ENCODE measurements at places on chromosomes 7 and 10.

DNA sequence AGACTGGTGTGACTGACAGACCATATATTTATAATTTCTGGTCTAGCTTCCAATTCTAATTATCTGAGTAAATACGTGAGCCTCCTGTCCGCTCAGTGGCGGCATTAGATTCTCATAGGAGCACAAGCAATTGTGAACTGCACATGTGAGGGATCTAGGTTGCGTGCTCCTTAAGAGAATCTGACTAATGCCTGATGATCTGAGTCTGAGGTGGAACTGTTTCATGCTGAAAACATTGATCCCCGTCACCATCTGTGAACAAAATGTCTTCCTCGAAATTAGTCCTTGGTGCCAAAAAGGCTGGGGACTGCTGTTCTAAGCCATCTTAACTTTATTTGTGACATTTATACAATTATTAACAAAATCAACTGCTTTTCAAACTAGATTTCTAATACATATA is 164.7 kb upstream of the MEOX2 start:
- DNase-seq, result no peak

GRCh38 chr7:36286226-36286625 is 103.4 kb upstream of the ANLN start:
- DNase-seq, result no peak

DNA sequence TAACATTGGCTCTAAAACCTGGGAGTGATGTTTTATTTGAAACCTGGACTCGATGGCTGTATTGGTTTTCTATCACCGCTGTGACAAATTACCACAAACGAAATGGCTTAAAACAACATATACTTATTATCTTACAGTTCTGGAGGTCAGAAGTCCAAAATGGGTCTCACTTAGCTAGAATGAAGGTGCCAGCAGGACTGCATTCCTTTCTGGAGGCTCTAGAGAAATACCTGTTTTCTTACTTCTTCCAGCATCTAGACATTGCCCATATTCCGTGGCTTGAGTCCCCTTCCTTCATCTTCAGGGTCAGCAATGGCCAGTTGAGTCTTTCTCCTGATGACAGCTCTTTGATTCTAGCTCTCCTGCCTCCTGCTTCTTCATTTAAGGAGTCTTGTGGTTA is 44.3 kb upstream of the STEAP1B start:
- no peak for DNase-seq

- no peak for DNase-seq
These were observed 438.0 kb downstream of the ETV1 start for GRCh38 chr7:13551503-13551902.

- DNase-seq, result no peak
These were observed 148.1 kb upstream of the FAM3C start for GRCh38 chr7:121544238-121544637.

- DNase-seq, result no peak
These were observed 7.0 kb downstream of the ANXA7 start for GRCh38 chr10:73406846-73407245.

GRCh38 chr7:33504266-33504665 is 374.9 kb downstream of the BBS9 start:
- no peak for DNase-seq

DNA sequence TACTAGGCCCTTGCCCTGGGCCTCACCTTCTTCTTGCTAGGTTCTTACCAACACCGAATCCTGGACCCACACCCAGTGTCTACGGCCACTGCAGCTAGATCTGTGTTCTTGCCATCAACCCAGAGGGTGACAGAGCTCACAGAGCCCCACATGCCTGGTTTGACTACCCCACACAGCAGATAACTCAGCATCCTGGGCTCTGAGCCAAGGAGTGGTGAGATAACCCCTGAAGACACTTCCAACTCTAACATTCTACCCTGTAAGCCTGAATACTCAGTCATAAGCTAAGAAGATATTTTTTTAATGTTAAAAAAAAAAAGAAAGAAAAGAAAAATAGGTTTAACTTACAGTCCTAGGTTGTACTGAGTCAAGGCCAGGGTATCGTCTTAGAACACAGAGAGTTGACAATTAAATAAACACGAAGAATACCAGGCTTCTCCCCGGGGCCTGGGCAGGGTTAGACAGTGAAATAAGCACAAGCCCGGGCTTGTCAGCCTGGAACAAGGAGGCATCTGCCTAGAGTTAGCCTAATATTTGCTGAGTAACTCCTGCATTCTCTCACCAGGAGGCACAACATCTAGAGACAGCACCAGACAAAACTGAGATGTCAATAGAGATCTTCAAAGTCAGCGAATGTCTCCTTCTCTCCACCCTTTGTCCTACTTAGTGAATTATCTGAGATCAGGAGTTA is 556.5 kb upstream of the LRRN3 start:
- DNase-seq, result no peak

GRCh38 chr10:22662733-22663330 is 51.5 kb downstream of the PIP4K2A start:
- no peak for DNase-seq

DNA sequence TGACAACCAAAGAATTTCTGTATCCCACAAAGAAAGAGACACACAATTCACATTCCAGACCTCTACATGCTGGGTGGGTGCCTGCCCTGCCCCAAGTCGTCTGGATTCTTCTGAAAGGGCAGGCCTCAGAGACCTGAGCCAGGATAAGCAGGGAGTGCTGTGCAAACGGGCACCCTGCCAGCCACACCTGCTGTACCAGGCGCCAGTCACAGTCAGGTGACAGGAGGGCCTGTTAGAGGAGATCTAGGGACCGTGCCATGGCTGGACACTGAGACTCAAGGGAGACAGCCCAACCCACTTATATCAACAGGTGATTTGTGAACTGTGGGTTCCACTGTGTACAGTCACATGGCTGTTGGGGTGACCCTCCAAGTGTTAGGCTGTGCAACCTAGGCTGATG is 103.1 kb upstream of the AFAP1L2 start:
- no peak for DNase-seq

DNA sequence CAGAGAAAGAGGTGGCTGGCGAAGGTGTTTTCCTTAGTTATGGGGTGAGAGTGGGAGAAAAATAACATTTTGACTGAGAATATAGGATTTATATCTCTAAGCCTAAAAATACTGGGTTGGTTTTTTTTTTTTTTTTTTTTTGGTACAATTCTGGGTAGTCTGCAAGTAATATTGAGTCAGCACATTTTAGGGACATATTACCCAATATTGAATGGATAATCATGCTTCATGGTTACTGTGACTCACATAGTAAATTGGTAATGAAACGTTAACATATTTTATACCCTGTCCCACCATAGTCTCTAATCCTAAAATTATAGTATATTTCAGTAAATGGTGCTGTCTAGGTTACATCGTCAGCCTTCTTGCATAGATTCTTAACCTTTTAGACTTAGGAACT is 91.4 kb downstream of the TPST1 start:
- no peak for DNase-seq

DNA sequence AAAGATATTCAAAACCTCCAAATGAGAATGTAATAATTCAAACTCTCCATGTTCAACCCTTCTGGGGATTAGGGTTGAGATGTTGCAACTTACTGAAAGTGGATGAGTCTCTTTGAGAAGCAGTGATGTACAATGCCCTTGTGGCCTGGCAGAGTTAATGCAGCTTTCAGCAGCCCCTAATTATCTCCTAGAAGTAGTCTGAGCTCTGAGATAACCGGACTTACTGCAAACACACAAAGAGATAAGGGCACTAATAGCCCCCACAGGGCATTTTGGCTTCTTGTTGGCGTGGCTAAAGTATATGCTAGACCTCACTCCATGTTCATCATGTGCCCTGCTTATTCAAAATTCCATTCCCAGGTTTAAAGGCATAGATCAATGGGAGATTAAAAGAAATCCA is 404.7 kb downstream of the NEBL start:
- DNase-seq, result no peak

GRCh38 chr10:1747590-1748157 is 10.3 kb upstream of the ADARB2 start:
- DNase-seq, result no peak

- DNase-seq, result no peak
These were observed 15.1 kb downstream of the GNA12 start for GRCh38 chr7:2829040-2829439.

GRCh38 chr7:17534348-17534747 is 235.9 kb downstream of the AHR start:
- DNase-seq, result no peak

DNA sequence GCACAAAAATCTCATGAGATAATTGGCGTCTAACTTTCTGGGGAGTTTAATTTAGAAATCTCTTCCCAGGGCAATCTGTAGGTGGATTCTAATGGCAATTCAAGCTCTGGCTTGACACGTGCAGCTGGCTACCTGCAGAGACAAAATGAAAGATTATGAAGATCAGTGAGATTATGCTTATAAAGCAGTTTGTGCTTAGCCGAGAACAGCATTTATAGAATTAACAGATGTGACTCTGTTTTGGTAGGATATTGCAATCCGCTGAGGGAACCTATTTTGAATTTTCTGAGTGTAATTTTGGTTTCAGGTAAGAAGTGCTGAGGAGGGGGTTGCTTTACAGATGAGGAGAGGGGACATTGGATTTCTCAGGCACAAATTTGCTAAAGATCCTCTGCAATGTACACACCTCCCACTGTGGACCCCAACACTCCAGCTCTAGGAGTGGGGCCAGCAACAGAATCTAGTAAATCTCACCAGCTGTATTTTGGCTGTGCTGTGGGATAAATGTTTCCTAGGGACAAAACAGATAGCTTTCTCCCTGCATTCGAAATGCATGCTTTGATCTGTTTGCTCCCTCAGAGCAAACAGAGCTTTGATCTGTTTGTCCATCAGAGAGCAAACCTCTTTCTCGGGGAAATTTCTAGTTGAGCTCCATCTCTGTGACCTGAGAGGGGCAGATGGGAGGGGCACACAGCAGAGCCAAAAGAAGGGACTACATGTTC is 7.4 kb downstream of the GJD4 start:
- no peak for DNase-seq

- no peak for DNase-seq
These were observed 32.4 kb downstream of the ACTA2 start for GRCh38 chr10:88920198-88920597.

DNA sequence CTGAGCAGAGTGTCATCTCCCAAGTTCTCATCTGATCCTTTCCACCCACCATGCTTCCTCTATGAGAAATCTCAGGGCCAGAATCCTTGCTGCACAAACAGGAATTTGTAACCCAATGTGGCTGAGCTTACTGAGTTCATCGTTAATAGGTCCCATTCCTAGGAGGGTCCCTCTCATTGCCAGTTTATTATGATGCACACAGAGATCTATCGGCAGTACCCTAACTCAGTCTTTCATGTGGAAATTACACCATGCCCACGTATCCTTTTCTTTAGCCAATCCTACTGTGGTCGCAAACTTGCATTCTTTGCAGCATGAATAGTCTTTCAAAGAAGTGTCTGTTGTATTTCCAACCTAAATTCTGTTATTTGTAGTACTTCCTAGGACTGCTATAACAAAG is 12.1 kb downstream of the TMEM236 start:
- DNase-seq, result no peak

DNA sequence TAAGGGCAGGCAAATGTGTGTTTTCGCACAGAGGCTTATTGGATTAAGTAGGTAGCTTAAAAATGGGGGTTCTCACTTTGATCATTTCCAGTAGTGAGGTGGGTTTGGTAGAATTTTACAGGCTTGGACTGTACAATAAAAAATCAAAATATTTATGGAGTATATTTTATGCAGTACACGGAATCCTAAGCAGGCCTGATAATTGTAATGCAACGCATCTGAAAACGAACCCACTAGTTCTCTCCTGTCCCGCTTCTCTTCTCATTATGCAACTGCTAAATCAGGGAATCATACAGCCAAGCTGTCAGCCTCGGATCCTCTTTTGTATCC is 377 bp upstream of the POLR1F start:
- no peak for DNase-seq

Data from tibial nerve (tissue), 4 donors.